ENCODE measurements at places on chromosomes 6 and 20.

- DNase-seq: no peak
Measured at GRCh38 chr20:62236200-62236599, 2.1 kb upstream of the OSBPL2 start.

DNA sequence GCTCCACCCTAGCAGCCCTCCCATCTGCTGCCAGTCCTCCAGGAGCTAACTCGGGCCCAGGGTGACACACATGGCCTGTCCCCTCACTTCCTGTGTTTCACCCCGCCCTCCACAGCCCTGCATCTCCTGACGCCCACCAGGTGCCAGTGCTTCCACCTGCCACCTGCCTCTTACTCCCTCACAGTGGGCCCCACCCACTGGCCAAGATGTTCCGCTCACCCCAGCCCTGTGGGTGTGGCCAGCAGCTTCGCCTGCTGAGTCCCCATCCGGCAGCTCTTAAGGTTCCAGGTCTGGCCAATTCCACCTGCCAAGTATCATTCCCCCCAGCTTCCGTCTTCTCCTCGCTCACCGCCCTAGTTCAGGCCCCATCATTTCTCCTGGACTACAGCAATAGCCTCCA lies 184.1 kb downstream of the MBOAT1 start:
- DNase-seq: no peak

GRCh38 chr6:17281100-17281496 lies at the start of gene RBM24:
TSS of gene RBM24 (plus strand) at chr6:17281361. CDS start at chr6:17281582, 221 bp downstream.
- peak; percentile 57 for DNase-seq

DNA sequence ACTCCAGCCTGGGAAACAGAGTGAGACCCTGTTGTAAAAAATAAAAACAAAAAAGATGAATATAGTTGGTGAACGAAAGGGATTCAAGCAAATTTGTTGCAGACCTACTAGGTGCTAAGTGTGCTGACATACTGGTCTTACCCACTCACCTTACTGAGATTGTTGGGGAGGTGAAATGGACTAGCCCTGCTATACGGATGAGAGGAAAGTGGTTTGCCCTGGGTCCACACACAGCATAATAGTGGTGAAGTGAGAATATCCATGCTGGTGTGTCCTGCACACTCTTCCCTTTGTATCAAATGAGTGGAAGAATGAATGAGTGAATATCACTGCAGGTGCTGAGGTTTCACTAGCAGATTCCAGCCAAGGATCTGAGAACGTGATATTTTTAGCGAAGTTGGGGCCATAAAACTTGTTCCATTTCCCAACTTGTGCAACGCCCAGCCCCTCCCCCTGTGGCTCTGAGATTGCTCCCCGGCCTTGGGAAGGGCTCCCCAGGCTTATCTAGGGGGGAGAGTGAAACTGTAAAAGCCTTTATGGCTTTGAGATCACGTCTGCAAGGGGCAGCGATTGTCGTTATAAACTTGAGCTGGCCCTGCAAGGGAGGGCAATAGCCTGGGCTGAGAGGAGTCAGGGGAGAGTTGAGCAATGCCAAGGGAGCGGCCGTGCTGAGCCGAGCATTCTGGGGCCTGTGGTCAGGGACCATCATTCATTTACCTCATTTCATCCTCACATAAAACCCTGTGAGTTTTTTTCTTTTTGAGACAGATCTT lies 33.2 kb upstream of the TTPAL start:
- DNase-seq: no peak

DNA sequence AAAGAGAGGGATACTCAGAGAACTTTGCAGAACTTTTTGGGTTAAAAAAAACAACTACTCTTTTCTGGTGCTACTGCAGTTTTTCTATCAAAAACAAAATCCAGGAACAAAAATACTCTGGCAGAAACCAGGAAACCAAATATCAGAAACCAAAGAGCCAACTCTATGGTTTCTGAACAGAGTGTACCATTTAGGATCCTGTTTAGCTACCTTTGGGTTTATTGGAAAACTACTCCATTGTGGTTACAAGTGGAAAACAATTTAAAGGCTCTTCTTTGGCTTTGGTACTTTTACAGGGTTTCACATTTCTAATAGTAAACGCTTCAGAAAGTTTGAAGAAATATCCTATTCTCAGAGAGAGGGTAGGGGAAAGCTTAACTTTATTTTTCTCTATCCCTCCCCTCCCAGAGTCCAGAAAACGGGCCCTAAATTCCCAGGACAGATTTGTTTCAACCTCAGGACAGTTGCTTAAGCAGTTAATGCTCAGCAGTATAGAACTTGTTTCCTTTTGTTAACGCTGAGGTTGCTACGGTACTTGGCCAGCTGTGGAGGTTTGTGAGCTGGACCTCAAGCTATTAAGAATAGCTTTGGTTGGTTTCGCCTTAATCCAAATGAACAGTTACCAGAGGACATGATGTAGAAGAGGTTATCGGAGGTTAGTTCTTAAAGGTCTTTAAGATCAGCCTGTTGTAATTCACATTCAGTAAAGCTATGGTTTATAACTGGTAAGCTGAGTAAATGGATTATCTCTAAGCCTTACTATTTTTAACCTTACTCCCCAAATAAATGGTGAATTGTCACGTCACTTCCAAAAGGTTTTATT lies 47.9 kb downstream of the FOXO3 start:
- no peak for DNase-seq

GRCh38 chr6:56278171-56278591 lies 30.8 kb upstream of the COL21A1 start:
- no peak for DNase-seq

DNA sequence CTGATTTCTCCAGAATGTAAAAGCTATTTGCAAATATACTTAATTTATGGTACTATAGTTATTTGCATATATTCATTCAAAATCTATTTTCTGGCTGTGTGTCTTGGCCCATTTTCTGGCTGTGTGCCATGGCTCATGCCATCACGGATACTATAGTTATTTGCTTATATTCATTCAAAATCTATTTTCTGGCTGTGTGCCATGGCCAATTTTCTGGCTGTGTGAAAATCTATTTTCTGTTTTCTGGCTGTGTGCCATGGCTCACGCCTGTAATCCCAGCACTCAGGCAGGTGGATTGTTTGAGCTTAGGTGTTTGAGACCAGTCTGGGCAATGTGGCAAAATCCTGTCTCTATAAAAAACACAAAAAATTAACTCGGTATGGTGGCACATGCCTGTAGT lies 28.9 kb upstream of the RIPK1 start:
- DNase-seq: peak; percentile 23

GRCh38 chr20:43739148-43739749 lies 12.4 kb upstream of the GTSF1L start:
- DNase-seq: no peak

- DNase-seq: no peak
Measured at GRCh38 chr6:112409311-112409710, 62.2 kb downstream of the RFPL4B start.

DNA sequence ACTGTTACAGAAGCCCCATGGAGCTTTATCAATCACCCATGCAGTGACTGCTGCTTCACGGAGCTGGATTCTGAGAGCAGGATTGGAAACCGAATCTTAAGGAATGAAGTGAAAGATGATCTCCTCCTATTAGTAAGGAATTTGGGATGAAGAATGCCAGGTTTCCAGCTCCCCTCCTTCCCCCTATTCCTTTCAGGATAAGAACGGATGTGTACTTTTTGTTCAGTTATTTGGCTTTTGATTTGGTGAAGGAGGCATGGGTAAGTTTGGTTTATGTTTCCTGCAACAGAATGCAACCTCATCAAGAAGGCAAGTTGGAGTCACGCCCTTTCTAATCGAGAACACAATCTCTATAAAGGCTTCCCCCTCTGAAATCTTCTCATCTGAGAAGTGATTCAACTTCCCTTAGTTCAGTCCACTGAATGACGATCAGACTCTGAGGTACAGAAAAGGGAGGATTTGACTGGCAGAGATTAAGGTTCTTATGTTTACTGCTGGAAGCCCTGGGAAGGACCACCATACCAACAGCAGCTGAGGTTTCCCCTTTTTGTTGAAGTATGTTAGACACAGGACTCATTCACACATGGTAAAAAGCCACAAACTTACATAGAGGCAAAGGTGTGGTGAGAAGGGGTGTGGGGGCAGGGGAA lies 5.5 kb downstream of the ELMO2 start:
- DNase-seq: peak; percentile 32

DNA sequence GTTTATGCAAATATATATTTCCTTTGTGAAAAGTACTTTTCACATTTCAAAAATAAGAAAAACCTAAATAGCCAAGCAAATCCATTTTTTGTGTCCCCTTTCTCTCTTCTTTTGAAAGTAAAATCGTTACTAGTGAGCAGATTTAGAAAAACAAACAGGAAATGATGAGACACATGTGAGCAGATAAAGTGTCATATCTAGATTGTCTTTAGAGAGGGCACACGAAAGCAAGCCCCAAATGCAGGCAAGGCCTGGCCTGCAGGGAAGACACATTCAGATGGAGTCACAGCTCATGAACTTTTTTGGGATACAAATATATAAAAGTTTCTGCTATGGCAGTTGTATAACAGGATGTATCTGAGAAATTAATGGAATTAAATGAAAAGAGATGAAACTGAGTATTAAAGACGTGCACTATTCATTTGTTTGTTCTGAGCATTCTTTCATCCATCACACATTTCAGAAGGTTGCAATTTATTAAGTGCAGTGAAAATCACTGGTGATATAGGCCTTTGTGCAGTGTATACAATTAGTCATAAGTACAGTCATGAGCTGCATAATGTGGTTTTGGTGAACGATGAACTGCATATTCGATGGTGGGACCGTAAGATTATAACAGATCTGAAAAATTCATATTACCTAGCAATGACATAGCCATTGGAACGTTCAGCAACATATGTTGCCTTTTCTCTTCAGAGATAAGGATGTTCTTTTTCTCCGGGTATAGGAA lies 101.4 kb downstream of the PACRG start:
- no peak for DNase-seq

GRCh38 chr6:3421143-3421542 lies 35.7 kb downstream of the SLC22A23 start:
- DNase-seq: no peak

DNA sequence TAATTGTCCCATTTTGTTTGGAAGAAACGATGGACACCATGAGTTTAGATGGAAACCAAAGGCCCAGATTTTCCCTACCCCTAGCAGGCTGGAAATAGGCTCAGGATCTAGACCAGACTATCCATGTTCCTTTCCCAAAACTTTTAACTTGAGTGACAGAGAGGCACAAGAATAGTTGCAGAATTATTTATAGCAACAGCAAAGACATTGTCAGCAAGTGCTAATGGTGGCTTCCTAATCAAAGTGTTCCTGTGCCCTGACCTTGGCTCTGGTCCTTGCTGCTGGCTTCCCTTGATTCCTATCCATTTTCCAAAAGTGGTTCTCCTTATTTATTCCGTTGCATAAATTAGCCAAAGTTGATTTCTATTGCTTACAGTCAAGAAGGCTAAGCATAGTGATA lies 103.1 kb downstream of the RNGTT start:
- DNase-seq: no peak

DNA sequence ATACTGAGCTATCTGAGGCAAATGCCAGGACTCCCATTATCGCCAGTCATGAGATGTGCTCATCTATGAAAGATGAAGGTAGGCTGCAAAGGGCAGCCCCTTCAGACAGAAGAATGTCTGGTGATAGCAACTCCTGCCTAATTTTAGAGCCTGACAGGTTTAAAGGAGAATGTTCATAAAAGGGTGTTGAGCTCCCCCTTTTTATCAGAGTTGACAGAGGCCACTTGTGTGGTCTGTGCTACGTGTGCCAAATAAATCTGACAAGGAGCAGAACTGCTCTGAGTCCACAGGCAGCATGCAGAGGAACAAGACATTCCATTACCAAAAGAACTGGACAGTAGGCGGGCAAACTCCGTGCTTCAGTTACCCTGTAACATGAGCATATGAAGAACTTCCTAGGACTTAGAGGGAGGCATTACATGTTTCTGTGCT lies 101.8 kb downstream of the PREP start:
- DNase-seq: no peak

GRCh38 chr20:10594296-10594868 lies 79.4 kb downstream of the JAG1 start:
- no peak for DNase-seq

GRCh38 chr6:49918787-49919186 lies 45.2 kb downstream of the DEFB114 start:
- DNase-seq: no peak

DNA sequence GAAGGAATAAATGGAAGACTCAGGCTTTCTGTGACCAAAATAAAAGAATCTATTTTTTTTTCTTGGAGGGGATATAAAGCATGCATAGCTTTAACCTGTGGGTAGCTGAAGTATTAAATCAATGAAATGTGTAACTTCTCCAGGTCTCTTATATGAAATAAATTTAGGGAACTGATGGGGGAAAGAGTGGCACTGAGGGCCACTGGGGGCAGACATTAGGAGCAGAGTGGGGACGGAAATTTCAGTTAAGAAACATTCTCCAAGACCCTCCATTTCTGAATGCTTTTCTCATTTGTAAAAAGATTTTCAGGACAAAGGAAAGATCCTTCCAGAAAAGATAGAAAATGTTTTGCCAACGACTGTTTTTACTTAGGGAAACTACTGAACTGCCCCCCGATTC lies 131.0 kb downstream of the GPX5 start:
- DNase-seq: no peak

DNA sequence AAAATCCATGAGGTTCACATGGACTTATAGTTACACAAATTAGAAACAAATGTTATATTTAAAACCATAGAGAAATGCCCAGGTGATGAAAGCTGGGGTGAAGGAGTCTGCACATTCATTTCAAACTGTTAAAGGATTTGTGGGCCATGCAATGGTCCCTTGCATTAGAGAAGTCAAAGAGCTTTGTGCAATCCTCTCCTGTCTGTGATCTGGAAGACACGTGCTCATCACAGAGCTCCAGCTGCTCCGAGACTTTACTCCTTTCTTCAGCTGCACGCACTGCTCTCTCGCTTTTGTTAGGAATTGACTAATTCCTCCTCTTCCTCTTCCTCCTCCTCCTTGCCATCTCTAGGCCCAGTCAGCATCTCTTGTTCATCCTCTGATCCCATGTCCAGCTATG lies 4.1 kb upstream of the AIF1 start:
- no peak for DNase-seq

All from endothelial cell of umbilical vein (primary cell).